ENCODE measurements at places on chromosomes 7 and 10. TPM values are rescaled to one million over a fixed set of nuclear protein-coding genes. Genes with fewer than 3 reads are reported as not detected.

GRCh38 chr10:84405662-84406061 lies 77.3 kb downstream of the CCSER2 start:
- H3K27me3 ChIP-seq: no peaks in the 10 kb centered on the region
- no peak overlapping the region for H3K27ac ChIP-seq
- H3K36me3 ChIP-seq: no peaks in the 10 kb centered on the region
- no peaks in the 10 kb centered on the region for H3K4me1 ChIP-seq
- H3K4me3 ChIP-seq: no peak overlapping the region
- DNase-seq: no peak

DNA sequence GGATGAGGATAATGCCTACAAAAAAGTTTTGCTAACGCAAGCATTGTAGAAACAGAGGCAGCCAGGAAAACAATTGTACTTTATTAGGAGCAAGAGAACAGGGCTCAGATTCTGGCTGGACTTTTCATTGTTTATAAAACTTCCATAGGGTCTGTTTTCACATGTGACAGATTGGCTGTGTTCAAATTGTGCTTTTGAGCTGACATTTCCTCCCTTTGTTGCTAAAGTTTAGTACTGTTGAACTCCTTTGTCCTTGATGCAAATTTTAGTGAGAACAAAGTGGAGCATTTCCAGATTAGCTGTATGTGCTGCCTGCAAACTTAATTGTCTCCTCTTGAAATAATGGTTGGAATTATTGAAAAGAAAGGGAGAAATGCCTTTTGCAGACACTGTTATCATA lies 221.0 kb upstream of the FZD1 start:
- no peak for DNase-seq
- H3K27ac ChIP-seq: no peak overlapping the region
- no peaks in the 10 kb centered on the region for H3K27me3 ChIP-seq
- H3K4me1 ChIP-seq: no peaks in the 10 kb centered on the region
- no peak overlapping the region for H3K4me3 ChIP-seq
- no peaks in the 10 kb centered on the region for H3K36me3 ChIP-seq

Gene FAM131B
- 0.47 TPM for total RNA-seq

DNA sequence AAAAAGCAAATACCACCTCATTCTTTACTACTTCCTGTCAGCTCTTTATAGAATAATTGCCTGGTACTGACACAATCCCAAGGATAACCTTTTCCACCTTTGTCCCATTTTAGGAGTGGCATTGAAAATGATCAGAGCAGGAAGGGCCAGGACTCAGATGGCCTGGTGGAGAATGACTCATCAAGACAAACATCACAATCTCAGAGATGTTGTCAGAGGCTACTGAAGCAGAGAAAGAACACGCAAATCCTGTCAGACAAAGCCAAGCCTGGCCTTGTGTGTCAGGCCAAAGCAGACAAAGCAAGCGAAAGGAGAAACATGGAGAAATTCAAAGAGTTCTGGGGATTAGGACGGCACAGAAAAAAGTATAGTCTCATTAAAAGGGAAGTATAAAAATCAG lies 40.9 kb downstream of the NSUN6 start:
- peaks cover 18% of the 10 kb centered on the region for H3K36me3 ChIP-seq
- H3K27me3 ChIP-seq: no peaks in the 10 kb centered on the region
- H3K27ac ChIP-seq: no peak overlapping the region
- no peaks in the 10 kb centered on the region for H3K4me1 ChIP-seq
- no peak for DNase-seq
- no peak overlapping the region for H3K4me3 ChIP-seq

Gene C10orf62
- total RNA-seq: not detected

DNA sequence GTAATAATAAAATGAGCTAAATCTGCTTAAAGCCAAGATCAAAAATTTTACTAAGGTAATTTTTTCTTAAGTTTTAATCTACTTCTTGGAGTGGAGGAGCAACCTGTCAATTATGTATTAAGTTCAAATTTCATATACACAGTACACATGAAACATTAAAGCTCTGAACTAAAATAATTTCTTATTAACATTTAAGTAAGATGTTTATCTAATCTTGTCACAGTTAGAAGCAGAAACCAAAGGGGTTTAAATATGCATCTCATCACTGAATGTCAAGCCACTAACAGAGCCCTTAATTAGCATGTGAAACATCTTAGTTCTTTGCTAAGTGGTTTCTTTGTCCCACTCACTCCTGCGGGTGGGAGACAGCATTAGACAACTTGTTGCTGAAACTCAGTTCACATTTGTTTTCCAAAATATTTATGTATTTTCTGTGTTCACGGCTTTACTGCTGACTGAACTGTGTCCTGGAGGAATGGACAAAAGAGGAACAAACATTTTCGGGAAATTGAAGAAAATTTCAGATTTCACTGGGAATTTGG lies 130.9 kb upstream of the MBL2 start:
- no peaks in the 10 kb centered on the region for H3K36me3 ChIP-seq
- no peaks in the 10 kb centered on the region for H3K27me3 ChIP-seq
- H3K4me3 ChIP-seq: no peak overlapping the region
- H3K4me1 ChIP-seq: no peaks in the 10 kb centered on the region
- H3K27ac ChIP-seq: no peak overlapping the region

Gene TMEM229A
- not detected for total RNA-seq

- no peak overlapping the region for H3K4me3 ChIP-seq
- H3K27me3 ChIP-seq: no peaks in the 10 kb centered on the region
- no peak overlapping the region for H3K27ac ChIP-seq
- no peaks in the 10 kb centered on the region for H3K4me1 ChIP-seq
Observed at GRCh38 chr10:123645615-123646014, 20.5 kb upstream of the GPR26 start.

DNA sequence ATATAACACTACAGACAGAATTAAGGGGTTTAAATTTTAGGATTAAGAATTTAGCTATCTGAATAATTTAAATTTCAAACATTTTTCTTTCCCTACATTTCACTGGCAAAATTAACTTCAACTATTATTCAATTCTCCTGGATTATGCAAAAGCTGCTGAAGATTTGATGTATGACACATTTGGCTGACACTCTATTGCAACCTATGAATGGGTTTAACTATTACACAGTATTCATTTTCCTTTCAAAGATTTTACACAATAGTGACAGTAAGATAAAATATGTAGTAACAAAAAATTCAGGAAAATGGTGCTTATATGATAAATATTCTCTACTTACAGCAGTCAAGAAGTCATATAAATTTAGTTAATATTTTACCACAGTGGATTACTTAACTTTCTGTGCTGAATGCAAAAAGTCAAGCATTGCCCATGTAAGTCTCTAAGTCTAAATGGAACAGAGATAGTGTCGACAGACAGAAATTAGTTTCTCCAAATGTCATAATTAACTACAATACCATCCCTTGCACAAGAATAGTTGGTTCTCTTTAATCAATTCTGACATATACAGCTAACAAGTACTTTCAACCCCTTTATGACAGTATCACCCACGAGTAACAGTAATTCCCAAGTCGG lies 194.1 kb upstream of the FRMD4A start:
- H3K27ac ChIP-seq: no peak overlapping the region
- no peak overlapping the region for H3K4me3 ChIP-seq
- no peaks in the 10 kb centered on the region for H3K27me3 ChIP-seq
- no peak for DNase-seq
- peaks cover 8% of the 10 kb centered on the region for H3K36me3 ChIP-seq
- no peaks in the 10 kb centered on the region for H3K4me1 ChIP-seq

DNA sequence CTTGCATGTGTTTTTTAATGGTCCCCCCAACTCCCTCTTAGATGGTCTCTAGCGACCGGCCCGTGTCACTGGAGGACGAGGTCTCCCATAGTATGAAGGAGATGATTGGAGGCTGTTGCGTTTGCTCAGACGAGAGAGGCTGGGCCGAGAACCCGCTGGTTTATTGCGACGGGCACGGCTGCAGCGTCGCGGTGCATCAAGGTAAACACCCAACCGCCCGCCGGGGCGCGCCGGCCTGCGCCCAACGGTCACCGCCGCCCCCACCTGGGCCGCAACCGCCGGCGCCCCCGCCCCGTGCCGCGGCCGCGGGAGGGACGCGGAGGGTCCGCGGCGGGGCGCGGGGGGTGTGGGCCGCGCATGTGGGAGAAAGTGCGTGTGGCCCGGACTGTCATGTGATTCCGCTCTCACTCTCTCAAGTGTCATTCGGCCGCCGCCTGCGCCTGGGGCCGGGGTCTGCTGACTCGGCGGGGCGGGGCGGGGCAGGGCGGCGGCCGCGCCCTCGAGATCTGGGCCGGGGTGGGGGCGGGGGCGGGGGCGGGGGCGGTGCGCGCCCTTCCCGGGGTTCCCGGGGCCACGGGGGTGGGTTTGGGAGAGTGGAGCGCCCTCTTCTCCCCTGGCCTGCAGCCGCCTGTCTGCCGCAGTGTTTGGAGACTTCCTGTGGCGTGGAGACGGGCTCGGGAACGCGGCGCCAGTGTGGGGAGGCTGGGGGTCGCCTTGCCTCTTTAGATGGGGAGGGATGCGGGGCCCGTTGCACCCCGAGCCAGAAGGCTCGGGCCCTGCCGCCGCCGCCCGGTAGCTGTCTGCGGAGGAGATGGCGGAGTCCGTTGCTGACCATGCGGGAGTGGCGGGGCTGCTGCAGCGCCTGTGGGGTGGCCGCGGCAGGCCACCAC lies 817 bp downstream of the MLLT10 start:
- peaks cover 6% of the 10 kb centered on the region for H3K36me3 ChIP-seq
- no peaks in the 10 kb centered on the region for H3K27me3 ChIP-seq
- no peak for DNase-seq
- peak overlapping the region; percentile 98 for H3K27ac ChIP-seq

DNA sequence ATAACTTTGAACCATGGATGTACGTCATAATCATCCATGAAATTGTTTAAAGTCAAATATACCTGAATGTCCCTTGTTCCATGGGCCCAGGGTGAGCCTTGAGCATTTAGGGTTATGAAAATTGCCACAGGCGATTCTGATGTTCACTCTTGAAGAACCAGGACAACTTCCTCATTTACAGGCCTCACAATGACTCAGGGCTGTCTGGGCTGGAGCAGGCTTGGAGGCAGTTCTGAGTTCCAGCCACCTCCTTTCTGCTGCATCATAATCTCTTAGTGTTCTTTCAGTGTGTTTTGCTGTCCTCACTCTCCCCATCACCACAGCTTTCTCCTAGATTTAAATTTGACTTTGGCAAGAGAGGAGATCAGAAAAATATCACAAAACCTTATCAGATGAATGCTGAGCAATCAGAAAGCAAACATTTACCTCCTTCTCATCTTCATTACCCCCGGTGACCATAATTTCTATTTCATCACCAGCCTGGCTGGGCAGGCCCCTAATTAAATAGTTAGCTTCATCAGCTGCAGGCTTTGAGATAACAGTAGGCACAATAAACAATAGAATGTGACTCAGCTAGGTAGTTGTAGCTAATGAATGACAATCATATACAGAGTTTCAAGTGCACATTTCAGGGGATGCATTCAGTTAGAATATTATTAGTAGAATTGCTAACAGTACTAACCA lies 571.0 kb downstream of the SH2D4B start:
- DNase-seq: no peak
- no peaks in the 10 kb centered on the region for H3K4me1 ChIP-seq
- no peak overlapping the region for H3K4me3 ChIP-seq
- H3K27me3 ChIP-seq: no peaks in the 10 kb centered on the region

Gene NAMPT
- 40.6 TPM for total RNA-seq

- H3K36me3 ChIP-seq: no peaks in the 10 kb centered on the region
- no peak overlapping the region for H3K4me3 ChIP-seq
- no peaks in the 10 kb centered on the region for H3K4me1 ChIP-seq
- H3K27me3 ChIP-seq: no peaks in the 10 kb centered on the region
Observed at GRCh38 chr7:53281312-53281711, 245.9 kb downstream of the POM121L12 start.

Gene PIP
- total RNA-seq: 0.28 TPM

Gene WNT2
- 0.24 TPM for total RNA-seq

Gene POP7
- 35.4 TPM for total RNA-seq

GRCh38 chr10:123359539-123359938 lies 205.3 kb downstream of the BUB3 start:
- no peaks in the 10 kb centered on the region for H3K4me1 ChIP-seq
- no peak overlapping the region for H3K27ac ChIP-seq
- peaks cover 3% of the 10 kb centered on the region for H3K27me3 ChIP-seq

GRCh38 chr7:19369806-19370205 lies 224.6 kb upstream of the FERD3L start:
- H3K36me3 ChIP-seq: no peaks in the 10 kb centered on the region
- no peak overlapping the region for H3K27ac ChIP-seq
- H3K4me1 ChIP-seq: no peaks in the 10 kb centered on the region
- no peaks in the 10 kb centered on the region for H3K27me3 ChIP-seq

Gene ATOH7
- total RNA-seq: 0.05 TPM

GRCh38 chr7:20264623-20265022 lies 47.4 kb upstream of the MACC1 start:
- H3K27ac ChIP-seq: no peak overlapping the region
- no peaks in the 10 kb centered on the region for H3K36me3 ChIP-seq
- DNase-seq: no peak
- no peaks in the 10 kb centered on the region for H3K4me1 ChIP-seq

Gene RINT1
- total RNA-seq: 12.2 TPM

DNA sequence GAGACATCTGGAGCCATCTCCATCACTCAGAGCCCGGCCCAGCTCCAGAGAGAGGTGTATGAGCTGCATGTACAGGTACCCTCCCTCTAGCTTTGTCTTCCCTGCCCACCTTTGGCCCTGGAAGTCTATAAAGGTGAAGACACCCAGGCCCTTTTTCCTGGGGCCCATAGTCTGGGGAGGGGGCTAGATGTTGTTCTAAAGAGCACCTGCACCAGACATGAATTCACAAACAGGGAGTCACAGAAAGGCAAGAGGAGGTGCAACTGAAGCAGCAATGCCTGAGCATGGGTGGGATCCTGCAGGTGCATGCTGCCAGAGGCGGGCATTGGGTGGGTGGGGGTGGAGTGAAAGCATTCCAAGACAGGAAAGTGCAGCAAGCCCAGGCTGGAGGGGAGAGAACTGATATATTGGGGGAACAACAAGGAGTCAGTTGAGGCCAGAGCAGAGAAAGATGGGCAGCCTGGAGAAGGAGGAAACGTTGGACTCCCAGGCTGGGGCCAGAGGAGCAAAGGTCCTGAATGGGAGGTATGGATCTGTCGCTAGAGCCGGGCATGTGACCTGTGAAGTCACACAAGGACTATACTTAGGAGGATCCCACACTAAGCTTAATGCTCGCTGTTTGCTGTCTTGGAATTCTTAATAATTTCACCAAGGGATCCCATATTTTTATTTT lies 11.7 kb downstream of the CDHR1 start:
- no peaks in the 10 kb centered on the region for H3K4me1 ChIP-seq
- no peak overlapping the region for H3K4me3 ChIP-seq
- DNase-seq: no peak

DNA sequence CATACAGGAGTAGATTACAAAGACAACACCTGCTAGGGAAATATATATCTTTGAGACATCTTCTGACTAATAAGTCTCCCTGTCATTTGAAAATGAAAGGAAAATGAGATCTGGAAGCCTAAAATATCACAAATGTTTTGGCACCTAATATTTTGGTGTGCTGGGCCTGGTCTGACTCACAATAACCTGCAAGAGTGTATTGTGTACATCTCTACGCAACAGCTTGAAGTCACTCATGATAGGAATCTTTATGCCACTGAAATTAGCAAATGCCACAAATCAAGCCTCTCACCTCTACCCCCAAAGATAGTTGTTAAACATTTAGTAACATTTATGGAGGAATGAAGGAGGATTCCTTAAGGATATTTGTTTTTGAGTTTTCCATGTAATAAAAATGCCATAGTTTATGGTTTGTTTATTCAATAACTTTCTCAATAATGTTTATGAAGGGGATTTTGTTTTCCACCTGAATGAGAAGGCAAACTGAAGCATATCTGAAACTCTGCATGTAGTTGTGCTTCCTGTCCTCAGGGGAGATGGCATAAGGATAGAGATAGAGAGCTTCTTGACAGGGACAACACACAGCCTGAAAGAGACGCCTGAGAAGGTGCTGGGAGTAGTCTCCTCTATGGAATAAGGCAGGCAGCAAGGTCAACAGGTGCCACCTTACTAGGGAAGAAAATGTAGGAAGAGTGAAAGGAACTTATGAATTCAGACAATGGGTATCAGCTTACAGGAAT lies 197.4 kb downstream of the AHR start:
- no peaks in the 10 kb centered on the region for H3K4me1 ChIP-seq
- no peak overlapping the region for H3K4me3 ChIP-seq
- DNase-seq: no peak
- peak overlapping the region; percentile 3 for H3K27ac ChIP-seq
- H3K27me3 ChIP-seq: no peaks in the 10 kb centered on the region
